ENCODE measurements at places on chromosomes 4 and X.

DNA sequence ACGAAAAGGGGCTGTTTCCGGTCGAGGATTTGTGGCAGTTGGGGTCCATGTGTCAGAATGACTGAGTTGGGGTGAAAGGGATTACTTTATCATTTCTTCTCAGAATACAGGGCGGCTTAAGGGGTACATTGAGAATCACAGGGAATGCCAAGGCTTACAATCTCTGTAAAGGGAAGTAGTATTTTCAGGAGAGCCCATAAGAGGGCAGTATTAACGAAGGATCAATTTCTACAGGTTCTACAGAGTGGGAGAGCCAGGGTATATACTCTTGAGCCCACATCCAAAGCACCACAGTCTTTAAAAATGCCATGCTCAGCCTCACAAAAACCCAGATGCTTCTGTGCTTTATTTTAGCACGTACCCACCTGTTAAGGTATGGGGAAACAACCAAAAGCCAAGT, 67.7 kb upstream of the ZXDA start:
- DNase-seq = no peak

DNA sequence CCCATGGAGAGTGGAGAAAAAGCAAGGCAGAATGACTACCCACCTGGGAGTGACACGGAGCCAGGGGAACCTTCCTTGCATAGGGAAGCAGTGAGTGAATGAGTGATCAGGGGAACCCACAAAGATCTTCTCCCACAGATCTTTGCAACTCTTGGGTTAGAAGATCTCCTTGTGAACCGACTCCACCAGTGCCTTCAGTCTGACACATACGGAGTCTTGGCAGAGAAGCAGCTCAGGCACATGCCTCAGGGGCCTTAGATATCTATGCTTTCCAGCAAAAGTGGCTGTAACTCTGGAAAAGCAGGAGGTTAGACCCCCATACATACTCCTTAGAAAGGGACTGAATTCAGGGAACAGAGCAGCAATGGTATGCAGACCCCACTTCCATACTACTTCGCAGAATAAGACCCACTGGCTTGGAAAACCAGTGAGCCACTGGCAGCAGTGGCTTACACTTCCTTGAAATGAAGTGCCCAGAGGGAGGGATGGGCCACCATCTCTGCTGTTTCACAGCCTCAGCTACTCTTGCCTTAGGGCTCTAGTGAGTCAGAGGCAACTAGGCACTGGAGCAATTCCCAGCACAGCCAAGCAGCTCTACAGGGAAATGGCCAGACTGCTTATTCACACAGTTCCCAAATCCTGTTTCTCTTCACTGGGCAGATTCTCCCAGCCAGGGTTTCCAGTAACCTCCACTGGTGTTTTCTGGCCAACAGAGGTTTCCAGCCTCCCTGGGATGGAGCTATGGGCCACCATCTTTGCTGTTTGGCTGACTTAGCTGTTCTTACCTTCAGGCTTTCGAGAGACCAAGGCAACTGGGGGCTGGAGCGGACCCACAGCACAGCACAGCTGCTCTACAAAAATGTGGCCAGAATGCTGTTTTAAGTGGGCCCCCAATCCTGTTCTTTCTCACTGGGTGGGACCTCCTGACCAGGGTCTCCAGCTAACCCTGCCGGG, 82.8 kb upstream of the TCEAL2 start:
- DNase-seq = no peak

DNA sequence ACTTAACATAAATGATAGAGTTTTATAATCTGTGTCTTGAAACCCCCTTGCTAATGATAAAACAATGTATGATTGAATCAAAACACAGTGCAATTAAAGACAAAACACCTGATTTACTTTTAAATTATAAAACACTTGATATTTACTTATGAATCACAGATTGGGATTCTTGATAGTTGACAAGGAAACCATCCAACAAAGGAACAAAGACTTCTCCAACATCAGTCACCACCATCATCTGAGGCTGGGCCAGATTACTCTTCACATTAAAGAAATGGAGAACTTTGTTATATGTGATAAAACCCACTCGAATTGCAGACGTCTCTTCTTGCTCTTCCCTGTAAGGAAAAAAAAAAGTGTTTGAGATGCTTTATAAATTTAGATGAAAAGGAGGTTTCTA, 67.4 kb downstream of the METTL14 start:
- DNase-seq = no peak

- DNase-seq = no peak
Measured at GRCh38 chrX:136476501-136476900, 11.2 kb upstream of the BRS3 start.

DNA sequence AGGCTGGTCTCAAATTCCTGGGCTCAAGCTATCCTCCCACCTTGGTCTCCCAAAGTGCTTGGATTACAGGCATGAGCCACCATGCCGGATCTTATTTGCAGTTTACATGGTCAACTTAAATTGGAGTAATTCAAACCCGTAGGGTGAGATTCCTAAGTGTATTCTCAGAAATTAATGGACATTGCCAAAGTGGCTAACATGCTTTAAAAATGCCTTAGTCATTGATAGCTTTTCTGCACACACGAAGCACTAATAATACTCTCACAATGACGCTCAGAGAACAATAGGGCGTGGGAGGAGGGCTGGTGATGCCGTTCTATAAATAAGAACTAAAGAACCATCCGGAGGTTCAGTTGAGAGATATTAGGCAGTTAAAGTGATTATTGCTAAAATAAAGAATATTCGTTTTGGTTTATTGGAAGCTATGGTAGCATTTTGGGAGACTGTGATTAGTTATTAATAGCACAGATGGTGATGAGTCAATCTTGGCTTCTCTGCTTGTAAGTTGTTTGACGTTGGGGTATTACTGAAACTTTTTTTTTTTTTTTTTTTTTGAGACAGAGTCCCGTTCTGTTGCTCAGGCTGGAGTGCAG, 79.1 kb downstream of the TRAPPC11 start:
- no peak for DNase-seq

DNA sequence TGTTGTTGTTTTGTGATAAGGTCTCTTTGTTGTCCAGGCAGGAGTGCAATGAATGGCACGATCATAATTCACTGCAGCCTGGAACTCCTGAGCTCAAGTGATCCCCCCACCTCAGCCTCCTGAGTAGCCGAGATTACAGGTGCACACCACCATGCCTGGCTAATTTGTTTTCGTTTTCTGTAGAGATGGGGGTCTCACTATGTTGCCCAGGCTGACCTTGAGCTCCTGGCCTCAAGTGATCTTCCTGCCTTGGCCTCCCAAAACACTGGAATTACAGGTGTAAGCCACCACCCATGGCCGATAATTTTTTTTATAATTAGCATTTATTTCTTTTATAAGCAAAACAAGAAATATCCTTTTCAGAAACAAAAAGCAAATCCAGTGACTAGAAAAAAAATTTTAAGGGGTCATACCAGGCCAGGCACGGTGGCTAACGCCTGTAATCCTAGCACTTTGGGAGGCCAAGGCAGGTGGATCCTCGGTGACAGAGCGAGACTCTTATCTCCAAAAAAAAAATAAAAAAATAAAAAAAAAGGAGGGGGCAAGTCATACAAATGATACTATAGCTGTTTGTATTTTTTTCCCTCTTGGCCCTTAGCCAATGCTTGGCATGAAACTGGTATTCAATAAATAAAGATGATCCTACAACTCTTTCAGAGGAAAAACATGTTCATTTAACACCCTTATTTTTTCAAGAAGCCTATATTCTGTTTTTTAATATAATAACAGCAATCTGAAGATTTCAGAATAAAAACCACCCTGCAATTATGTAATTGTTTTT, 3.4 kb downstream of the PLAC8 start:
- no peak for DNase-seq

All from activated CD8-positive, alpha-beta memory T cell treated with anti-CD3 and anti-CD28 coated beads for 1 hour (primary cell).